ENCODE measurements at places on chromosomes 11 and 22.

DNA sequence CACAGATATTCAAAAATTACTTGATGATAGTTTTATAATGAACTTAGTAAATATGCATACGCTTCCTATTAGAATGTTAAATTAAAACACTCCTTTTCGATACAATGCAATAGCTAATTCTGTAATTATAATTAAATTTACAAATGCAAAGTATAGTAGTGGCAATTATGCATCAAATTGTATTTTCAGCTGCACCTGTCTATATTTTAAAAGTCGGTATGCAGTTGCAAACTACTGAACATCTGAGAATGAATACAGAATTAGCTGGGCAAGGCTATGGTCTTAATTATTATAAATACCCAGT is 110.4 kb upstream of the ARHGAP42 start:
- DNase-seq: no peak

- DNase-seq: no peak
Measured at GRCh38 chr11:125111001-125111342, 454 bp downstream of the TMEM218 start.

- DNase-seq: no peak
Measured at GRCh38 chr11:66889960-66890359, 33.1 kb downstream of the LRFN4 start.

- DNase-seq: no peak
Measured at GRCh38 chr11:76177250-76177686, 29.0 kb downstream of the WNT11 start.

DNA sequence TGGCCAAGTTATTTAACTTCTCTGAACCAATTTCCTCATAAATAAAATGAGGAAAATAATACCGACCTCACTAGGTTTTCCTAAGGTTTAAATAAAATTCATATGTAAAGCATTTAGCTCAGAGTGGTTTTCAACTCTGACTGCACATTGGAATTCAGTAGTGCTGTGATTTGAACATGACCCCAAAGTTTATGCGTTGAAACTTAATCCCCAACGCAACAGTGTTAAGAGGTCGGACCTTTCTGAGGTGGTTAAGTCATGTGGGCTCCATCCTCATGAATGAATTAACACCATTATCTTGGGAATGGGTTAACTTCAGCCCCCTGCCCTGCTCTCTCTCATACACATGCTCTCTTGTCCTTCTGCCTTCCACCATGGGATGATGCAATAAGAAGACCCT is 322.2 kb downstream of the AASDHPPT start:
- no peak for DNase-seq

GRCh38 chr11:9489080-9489765 is 28.4 kb downstream of the ZNF143 start:
- no peak for DNase-seq

GRCh38 chr11:73152861-73153483 is 10.9 kb upstream of the FCHSD2 start:
- DNase-seq: no peak

DNA sequence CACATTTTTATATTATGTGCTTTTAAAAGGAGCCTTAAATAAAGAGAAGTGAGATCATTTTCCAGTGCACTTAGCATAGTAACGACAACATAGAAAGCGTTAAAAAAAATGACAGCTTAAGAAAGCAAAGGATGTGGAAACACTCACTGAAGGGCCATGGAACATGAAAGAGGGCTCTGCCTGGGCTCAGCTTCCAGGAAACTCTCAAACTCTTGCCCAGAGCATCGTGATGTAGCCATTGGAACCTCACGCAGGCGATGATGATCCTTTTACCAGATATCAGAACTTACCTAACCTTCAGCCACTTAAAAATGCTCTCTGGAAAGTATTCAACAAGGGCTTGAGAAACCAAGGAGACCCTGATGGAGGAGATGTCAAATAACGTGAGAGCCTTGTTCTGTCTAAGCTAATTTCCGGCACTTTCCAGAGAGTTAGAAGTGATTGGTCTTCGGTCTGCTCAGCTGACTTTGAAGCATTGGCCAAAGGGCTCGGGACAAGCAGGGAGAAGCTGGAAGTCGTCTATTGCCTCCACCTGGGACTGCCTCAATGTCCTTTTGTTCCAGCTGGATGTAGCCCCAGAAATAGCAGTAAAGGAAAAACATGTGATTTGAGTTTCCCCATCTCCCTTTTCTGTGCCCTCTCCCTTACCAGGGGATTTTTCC is 21.5 kb upstream of the ETS1 start:
- no peak for DNase-seq

DNA sequence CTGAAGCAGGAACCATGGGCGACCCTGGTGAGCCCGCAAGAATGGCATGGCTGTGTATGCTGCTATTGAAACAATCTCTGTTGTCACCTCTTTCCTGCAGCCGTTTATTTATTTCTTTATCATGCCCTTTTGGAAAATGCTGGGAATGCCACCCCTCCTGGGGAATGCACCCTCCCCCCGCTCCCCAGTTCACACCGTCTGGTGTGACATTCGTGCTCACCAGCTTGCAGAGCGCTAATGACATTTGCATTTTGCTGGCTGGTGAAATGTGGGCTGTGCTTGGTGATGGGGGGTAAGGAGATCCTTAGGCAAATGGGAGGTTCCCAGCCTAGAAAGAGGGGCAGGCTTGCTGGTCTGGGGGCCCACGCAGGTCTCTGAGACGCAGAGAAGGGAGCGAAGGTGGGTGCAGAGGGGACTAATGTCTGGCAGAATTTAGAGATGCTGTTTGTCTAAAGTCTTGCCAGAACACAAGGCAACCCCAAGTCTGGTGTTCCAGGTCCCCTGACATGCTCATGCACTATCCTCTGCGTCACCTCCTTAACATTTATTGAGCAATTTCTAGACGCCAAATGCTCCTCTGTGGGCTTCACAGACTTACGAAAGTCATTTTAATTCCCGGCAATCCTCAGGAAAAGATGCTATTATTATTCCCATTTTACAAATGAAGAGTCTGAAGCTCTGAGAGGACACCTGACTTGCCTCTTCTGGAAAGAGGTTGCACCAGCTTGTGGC is 91.7 kb downstream of the TP53I11 start:
- DNase-seq: no peak

DNA sequence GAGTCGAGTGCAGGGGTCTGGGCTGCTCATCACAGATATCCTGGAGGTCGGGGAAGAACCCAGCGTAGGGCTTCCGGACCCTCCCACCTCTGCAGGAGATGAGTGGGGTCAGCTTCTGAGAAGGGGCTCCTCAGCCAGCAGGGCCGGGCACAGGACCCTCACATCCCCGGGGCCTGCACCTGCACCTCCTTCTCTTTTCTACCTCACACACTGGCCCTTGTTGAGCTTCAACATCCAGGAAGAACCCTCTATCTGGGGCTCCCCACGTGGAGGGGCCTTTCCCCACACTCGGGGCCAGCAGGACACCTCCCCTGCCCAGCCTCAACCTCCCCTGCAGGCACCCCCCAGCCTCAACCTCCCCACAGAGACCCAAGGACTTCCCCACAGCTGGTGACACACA is 299.4 kb downstream of the CTTN start:
- no peak for DNase-seq

- no peak for DNase-seq
Measured at GRCh38 chr11:28470180-28470579, 362.0 kb downstream of the METTL15 start.

GRCh38 chr22:28813772-28814518 is 13.6 kb upstream of the XBP1 start:
- DNase-seq: no peak

- DNase-seq: no peak
Measured at GRCh38 chr22:46365166-46365624, 29.7 kb downstream of the TRMU start.

- DNase-seq: no peak
Measured at GRCh38 chr11:24312464-24313238, 184.2 kb upstream of the LUZP2 start.

Data from amygdala (tissue), 56 donors.